ENCODE measurements at places on chromosomes 2 and 18. TPM values are rescaled to one million over a fixed set of nuclear protein-coding genes. Genes with fewer than 3 reads are reported as not detected.

DNA sequence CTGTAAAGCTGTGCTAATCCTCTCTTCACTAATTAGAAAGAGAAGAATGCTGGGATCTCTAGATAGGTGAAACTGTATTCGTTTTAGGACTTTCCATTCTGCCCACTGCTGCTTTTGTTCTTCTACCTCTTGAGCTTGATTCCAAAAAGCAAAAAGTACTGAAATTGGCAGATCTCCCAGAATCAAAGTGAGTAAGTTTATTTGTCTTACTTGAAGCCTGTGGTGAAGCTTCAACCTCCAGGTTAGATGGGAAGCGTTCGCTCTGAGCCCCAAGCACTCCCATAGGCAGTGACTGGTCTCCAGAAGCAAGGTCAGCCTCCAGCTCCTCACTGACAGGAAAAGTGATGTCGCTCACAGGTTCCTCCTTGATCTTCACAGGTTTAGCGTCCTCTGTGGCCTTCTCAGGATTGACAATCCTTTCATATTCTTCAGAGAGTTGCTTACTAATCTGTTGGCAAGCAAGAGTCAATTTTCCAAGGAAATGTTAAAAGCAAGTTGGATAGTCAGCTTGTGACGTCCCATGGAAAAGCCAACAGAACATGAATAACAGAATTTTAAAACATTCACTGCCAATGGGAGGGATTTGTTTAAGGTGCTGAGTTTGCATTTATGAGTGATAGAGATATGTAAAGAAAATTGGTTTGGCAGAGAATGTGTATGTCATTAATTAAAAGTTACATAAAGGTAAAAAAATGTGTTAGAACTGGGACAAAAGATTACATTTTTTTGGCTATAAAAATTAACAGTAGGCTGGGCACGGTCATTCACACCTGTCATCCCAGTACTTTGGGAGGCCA is 8.1 kb downstream of the SUPT7L start:
- DNase-seq, result peak; percentile 74

- DNase-seq, result no peak
Observed at GRCh38 chr18:27094621-27095020, 90.5 kb downstream of the CHST9 start.

GRCh38 chr18:25737710-25738311 is 352.6 kb downstream of the SS18 start:
- DNase-seq, result peak; percentile 98

- DNase-seq, result no peak
Observed at GRCh38 chr2:55985406-55985805, 61.8 kb upstream of the EFEMP1 start.

- DNase-seq, result no peak
Observed at GRCh38 chr18:48176909-48177308, 232.3 kb downstream of the ZBTB7C start.

DNA sequence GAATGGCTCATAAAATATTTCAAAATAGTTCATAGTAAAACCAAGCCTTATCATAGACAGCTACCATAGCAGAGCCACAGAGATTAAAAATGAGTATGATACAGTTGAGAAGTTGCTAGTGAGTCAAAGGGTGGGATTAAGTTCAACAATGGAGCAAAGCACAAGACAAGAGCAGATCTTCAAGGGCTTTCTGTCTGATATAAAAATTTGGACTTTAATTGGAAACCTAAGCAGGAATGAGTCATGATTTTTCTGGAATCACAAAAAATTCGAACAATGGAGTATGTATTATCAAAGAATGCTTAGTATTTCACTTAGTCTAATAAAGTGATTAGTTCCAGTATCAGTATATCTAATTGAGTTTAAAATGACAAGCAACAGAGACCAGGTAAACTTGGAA is 487.3 kb upstream of the NETO1 start:
- peak; percentile 19 for DNase-seq

GRCh38 chr18:45378933-45379332 is 236.3 kb upstream of the SLC14A2 start:
- no peak for DNase-seq

TTC31 gene
- total RNA-seq, result 18.7 TPM

DNA sequence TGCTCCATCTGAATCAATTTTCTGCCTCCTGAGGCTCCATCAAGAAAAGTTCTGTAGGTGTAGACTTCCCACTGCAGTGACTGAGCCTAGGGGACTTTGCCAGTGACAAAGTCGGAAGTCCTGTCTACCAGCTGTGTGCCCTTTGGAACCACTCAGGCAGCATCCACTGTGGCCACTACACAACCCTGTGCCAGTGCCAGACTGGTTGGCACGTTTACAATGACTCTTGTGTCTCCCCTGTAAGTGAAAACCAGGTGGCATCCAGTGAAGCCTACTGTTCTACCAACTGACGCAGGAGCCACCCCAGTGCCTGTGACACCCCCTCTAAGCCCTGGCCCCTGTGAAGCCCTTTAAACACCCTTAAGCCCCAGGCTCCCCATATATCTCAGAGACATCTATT is 132.1 kb upstream of the SERPINE2 start:
- no peak for DNase-seq

NLRC4 gene
- total RNA-seq, result not detected

DNA sequence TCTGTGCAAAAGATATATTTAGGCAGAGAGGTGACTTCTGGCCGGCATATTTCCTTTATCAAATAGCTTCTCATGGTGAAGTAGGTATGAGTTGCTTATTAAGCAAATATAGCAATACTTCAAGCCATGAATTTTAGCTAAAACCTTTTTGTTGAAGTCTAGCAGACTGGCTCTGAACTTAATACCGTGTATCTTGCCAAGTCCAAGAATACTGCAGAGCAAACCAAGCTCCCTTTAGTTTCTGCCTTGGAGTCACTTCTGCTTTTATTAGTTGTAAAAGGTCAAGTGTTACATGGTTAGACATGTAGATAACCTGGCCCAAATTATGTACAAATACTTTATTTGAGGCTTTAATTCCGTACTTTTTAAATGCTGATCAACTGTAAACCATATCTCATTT is 627.6 kb upstream of the PKDCC start:
- no peak for DNase-seq

DNA sequence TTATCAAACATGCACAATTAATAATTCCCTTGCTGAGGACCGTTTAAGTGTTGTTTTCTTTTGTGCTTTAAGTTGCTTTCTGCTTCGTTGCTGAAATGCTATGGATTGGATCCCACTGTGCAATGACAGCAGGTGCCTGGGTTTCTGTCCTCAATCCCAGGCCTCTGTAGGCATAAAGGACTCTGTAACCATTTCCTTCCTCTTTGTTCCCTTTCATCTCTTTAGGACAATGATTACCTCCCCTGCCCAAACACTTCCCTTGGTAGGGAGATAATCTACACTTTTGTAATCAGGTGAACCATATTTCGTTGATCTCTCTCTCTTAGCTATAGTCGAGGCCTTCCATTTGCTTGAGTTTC is 58.6 kb upstream of the LYPD6B start:
- DNase-seq, result no peak

Data from HT1080 (cell line).